ENCODE measurements at places on chromosomes 16 and 17.

- DNase-seq = no peak
These were observed 290.8 kb upstream of the HSBP1 start for GRCh38 chr16:83516931-83517330.

DNA sequence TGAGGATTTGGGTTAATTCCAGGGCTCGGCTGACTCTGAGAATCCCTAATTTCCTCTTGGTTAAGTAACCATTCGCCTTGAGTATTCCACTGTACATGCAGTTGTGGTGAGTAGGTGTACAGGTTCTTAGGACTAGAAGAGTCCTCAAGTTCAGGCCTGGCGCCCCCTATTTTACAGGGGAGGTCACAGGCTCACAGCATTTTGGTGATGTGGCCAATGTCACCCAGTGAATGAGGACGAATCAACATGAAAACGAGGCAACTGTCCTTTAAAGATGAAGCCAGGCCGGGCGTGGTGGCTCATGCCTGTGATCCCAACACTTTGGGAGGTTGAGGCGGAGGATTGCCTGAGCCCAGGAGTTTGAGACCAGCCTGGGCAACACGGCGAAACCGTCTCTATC is 55.4 kb downstream of the ABCC6 start:
- DNase-seq = no peak

- DNase-seq = no peak
These were observed 34.2 kb downstream of the CPPED1 start for GRCh38 chr16:12769525-12769924.

GRCh38 chr16:11396241-11397048 is 51.2 kb downstream of the RMI2 start:
- peak; percentile 92 for DNase-seq

- DNase-seq = no peak
These were observed 4.7 kb upstream of the CNOT1 start for GRCh38 chr16:58634265-58634802.

DNA sequence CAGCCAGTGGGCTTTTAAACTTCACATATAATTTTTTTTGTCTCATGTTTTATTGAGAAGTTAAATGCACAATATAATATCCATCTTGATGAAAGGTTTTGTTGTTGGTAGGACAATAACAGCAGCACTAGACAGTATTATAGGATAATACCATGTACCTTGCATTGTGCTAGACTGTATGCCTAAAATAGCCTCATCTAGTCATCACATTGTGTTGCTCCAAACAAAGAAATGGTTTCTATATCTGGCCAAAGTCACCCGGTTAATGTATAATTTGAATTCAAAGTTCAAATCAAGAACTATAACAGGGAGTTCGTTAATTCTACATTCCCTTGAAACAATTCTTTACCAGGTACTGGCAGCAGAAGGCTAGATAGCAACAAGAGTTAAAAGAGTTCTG is 104.9 kb downstream of the KCNJ2 start:
- DNase-seq = no peak

DNA sequence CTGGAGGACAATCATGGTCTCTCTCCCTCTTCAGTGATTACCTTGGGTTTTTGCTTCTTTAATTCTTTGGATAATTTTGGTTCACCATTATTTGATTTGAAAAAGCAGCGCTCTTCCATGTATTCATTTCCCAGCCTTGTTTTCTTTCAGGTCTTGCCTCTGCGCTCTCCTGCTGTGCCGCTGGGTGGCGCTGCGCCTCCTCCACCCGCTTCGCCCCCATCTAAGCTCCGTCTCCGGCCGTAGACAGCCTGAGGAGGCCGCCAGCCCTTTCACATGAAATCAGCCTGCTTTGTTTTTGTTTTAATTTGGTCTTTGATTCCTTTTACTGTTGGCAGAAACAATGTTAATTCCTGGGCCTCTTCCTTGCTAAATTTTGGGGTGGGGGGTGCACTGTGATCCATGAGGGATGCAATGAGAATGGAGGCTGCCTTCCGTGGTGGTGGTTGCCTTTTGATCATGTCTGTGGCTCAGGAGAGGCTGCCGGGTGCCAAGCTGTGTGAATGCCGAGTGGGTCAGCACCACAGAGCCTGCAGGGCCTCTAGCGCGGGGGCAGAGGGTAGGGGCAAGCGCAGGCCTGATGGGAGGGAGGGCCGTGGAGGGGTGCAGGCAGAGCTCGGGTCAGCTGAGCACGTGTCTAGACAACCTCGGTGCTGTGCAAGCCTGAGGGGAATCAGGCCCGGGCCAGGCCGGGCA is 64.1 kb downstream of the PLD6 start:
- peak; percentile 84 for DNase-seq

DNA sequence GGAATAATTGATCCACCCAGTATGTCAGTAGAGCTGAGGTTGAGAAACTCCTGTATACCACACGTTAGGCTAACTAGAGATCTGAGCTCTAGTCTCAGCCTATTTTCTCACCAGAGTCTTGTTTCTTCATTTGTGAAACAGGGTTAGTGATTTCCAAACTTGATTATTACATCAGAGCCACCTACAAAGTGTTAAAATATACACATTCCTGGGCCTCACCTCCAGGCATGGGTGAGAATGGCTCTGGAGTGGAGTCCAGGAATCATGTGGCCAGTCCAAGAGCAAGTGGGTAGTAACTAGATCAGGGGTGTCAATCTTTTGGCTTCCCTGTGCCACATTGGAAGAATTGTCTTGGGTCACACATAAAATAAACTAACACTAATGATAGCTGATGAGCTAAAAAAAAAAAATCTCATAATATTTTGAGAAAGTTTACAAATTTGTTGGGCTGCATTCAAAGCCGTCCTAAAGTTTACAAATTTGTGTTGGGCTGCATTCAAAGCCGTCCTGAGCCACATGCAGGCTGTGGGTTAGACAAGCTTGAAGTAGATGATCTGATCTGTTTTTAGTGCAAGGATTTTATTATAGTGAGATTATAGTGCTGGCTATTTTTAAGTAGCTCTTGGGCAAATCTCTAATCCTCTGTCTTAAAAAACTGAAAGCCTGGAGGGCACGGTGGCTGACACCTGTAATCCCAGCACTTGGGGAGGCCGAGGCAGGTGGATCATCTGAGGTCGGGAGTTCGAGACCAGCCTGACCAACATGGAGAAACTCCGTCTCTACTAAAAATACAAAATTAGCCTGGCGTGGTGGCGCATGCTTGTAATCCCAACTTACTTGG is 20.4 kb downstream of the PRCD start:
- DNase-seq = no peak

GRCh38 chr17:11506635-11507034 is 91.6 kb upstream of the DNAH9 start:
- DNase-seq = peak; percentile 75

GRCh38 chr16:54595621-54596020 is 309.0 kb upstream of the IRX3 start:
- no peak for DNase-seq

GRCh38 chr16:18041864-18042834 is 294.4 kb downstream of the NPIPA8 start:
- DNase-seq = no peak

- no peak for DNase-seq
These were observed 77.1 kb downstream of the CRISPLD2 start for GRCh38 chr16:84896847-84897246.

- peak; percentile 99 for DNase-seq
These were observed 20.2 kb downstream of the CDK5RAP3 start for GRCh38 chr17:47990962-47991731.

DNA sequence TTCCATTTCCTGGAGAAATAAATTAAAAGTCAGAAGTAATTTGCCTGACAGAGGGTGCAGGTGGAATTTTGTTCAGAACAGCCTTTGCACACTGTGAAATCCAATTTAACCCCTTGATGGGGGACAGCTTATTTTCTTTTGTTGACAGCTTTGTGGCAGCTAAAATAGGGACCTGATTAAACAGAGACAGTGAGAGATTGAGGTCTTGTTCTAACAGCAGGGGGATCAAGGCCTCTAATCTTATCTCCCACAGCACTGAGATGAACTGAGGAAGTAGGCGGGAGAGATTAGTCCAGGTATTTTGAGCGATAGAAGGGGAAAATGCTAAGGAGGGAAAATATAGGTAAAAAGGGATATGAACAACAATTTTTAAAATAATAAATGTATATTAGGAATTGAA is 1491.4 kb upstream of the GOT2 start:
- no peak for DNase-seq

- no peak for DNase-seq
These were observed 22.2 kb downstream of the MEAK7 start for GRCh38 chr16:84482001-84482891.

GRCh38 chr16:57680842-57681375 is 12.8 kb downstream of the ADGRG3 start:
- DNase-seq = no peak

GRCh38 chr16:67213197-67214019 is 13.5 kb upstream of the TMEM208 start:
- no peak for DNase-seq

- DNase-seq = no peak
These were observed 116.5 kb downstream of the CMIP start for GRCh38 chr16:81560979-81561657.

DNA sequence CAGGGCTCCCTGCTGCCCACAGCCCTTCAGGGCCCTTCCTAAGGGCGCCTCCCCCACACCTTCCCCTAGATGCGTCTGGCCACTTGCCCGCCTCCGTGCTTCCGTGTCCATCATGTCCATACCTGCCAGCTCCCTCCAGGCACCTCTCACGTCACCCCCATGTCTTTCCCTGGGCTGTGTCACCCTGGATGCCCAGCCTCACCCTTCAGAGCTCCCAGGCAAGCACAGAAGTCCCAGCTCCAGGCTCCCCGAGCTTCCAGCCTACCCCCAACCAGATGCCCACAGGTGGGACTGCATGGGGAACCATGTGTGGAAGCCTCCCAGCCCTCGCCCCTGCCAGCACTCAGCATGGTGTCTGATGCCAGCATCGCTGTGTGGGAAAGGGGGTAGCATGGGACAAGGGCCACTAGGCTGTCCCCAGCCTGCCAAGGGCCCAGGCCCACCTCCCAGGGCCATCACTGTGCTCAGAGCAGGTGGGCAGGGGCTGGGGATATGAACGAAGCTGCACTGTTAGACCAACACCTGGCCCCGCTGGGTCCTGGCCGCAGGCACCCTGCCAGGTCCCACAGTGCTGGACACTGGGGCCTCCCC is 1.9 kb upstream of the AXIN1 start:
- DNase-seq = no peak

- no peak for DNase-seq
These were observed 436 bp downstream of the SPAG5 start for GRCh38 chr17:28598389-28598788.

DNA sequence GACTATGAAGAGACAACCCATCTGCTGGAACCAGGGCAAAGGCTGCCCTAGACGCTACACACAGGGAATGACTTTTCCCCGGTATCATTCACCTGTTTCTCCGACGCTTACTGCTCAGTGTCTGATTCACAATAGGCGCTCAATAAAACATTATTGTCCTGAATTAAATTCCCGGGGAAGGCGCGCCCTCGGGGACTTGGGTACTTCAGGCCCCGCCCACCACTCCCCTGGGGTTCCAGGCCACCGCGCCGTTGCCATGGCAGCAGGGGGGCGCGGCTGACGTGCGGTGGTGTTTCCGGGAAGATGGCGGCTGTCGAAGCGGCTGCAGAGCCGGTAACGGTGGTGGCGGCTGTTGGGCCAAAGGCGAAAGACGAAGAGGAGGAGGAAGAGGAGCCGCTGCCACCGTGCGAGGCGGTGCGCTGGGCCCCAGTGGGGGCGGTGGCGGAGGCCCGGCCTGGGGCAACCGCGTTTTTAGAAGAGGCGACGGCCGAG is at the start of gene RUNDC1:
TSS of gene RUNDC1 (plus strand) at position 292 of the 492 bp plus-strand sequence. CDS start at position 304, 12 bp downstream.
- DNase-seq = peak; percentile 97

DNA sequence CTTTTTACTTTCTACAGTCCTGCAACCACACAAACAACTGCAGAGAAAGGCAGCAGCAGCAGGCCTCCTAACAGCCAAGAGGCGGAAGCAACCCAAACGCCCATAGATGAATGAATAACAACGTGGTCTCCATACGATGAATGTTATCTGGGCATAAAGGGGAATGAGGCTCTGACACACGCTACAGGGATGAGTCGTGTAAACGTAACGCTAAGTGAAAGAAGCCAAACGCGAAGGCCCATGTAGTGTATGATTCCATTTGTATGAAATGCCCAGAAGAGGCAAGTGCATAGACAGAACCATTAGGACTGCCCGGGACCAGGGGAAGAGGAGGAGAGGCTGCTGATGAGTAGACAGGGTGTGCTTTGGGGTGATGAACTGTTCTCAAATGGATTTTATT is 94.8 kb upstream of the DNAH17 start:
- DNase-seq = no peak

GRCh38 chr16:57301126-57301817 is 16.8 kb upstream of the PLLP start:
- peak; percentile 50 for DNase-seq

DNA sequence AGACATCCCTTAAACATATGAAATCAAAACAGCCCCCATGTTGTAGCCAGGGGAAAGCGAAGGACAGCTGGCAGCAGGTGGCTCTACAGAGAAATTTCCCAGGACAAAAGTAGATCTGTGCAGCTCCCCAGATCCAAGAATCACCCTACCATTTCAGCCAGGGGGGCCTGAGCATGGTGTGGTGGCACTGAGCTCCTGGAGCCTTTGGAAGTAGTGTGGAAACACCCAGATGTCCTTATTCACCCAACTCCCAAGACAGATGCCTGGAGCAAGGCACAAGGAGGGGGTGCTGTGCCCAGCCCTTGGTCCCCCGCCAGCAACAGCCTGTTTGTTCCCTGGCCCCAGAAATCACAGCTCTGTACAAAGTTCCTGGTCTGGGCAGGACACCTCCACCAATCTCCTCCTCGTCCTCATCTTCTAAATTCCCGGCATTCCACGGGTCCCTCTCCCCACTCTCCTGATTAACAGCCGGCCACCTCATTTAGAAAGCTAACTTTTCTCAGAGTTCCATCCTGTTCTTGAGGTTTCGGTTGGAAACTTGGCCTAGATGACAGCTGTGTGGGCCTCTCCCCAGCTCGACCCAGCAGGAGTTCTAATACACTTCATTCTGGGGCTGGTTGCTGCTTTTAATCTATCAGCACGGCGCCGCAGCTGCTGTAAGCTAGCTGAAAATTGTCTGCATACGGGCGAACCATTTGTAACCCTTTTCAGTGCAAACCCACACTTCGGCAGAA is 191.1 kb downstream of the C16orf78 start:
- no peak for DNase-seq

DNA sequence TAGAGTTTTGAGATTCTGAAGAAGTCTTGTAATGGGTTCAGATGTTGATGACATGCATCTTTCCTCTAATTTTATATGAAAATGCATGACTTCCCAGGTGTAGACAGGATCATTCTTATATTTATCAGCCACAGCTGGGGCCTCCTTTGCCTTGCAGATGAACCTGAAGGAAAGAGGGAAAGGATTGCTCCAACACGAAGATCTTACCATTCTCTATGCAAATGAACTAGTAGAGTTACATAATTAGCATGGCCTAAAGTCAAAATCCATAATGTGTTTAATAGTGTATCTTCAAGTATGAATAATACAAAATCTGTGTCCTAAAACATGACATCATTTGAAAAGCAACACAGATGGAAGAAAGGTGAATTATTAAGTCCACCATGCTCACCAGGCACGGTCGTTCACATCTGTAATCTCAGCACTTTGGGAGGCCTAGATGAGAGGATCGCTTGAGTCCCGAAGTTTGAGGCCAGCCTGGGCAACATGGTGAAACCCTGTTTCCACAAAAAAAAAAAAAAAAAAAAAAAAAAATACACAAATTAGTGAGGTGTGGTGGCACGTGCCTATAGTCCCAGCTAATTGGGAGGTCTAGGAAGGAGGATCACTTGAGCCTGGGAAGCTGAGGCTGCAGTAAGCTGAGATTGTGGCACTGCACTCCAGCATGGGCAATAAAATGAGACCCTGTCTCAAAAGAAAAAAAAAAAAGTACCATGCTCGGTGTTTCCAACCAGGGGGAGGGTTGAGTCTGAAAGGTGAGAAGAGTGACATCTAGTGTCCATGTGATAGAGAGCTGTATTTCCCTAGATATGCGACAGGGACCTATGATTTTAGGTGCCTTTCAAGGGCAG is 6.3 kb downstream of the VWA3A start:
- DNase-seq = no peak

GRCh38 chr17:77501101-77501566 is 360.4 kb downstream of the SEC14L1 start:
- no peak for DNase-seq

All from ecto neural progenitor cell (in vitro differentiated cells).